ENCODE measurements at places on chromosomes 3 and 15.
A peak's percentile ranks its signal among the peaks of the same experiment; 100 is the strongest.

- no peak for DNase-seq
Observed at GRCh38 chr3:34022147-34022546, 223.7 kb downstream of the PDCD6IP start.

GRCh38 chr15:94327356-94327936, 96.1 kb downstream of the MCTP2 start:
- no peak for DNase-seq

GRCh38 chr3:125054449-125055329, 1.1 kb downstream of the HEG1 start:
- peak; percentile 50 for DNase-seq

DNA sequence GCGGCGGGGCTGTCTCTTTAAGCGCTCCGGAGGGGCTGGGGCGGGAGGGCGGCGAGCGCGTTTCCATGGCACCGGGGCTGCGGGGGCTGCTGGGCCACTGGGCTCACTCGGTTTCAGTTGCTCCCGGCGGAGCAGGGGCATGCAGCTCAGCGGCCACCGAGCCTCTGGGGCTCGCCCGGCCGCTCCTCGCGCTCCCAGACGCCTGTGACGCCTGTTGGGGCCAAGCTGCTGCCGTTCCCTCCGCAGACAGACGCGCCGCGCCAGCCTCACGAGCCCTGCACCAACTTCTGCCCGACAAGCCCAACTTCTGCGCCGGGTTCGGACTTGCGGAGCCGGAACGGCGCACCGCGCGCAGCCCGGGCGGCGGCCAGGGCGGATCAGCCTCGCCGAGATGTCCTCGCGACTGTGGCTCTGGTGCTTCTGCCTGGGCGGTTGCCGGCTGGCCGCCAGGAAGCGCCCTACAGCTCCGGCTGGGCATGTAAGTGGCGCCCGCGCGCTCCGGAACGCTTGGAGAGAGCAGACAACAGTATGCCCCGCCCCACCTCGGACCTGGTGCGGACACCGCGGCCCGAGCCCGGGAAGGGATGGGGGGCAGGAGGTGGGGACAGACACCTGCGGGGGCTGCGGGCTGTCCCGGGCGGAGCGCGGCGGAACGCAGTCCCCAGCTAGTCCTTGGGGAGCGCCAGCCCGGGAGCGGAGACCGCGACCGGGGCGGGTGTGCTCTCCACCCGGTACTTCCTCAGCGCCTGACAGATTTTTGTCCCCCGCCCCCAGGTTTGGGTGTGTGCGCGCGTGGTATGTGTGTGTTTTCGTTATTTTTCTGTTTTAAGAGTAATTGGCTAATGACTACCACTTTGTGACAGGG, 154.1 kb upstream of the GOLIM4 start:
- peak; percentile 82 for DNase-seq

GRCh38 chr3:42539871-42540714, 37.6 kb downstream of the VIPR1 start:
- DNase-seq = no peak

DNA sequence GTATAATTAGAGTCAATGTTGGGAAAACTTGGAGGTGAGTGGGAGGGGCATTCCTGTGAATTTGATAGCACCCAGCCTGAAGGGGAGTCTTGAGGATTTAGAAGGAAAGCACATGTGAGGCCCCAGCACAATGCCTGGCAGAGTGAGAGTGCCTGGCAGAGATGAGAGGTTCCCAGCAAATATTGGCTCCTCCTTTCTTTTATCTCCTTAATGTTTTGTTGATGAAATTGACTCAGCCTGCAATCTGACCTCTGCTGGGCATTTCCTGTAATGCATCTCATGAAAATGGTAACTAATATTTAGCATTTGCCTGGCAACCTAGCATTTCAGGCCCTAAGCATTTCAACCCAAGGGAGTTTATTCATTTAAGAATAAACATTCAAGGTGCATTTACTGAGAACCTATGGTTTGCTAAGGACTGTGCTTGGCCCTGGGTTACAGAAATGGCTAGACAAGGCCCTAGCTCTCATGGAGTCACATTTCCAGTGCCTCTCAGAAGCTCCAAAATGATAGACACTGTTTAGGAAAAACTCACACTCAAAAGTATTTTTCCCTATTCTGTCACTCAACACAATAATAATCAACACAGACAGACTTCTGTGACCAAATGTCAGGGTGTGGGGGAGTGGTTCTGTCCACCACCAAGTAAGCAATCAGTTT, 19.0 kb downstream of the PDHB start:
- DNase-seq = peak; percentile 47

DNA sequence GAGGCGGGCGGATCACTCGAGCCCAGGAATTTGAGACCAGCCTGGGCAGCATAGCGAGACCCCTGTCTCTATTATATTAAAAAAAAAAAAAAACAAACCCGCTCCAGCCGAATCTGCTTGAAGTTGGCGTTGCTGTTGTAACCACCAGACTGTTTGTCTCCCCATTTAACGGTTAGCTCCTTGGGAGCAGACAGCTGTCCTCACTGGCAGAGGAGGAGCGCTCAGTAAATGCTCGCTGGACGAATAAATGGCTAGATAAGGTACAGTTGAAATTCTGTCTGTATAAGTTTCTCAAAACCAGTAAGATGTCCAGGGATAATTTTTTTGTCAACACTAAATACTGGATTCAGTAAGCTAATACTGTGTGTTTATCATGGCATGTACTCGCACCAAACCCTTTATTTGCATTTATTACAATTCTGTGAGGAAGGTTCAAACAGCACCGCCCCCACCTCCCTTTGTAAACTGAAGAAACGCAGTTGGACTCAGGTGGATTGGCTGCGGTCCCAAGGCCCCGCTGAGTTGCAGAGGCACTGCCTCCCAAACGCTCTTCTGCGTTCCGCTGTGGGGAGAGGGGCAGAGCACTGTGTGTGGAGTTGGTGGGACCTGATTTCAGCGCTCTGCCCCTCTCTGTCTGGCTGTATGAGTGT, 1.1 kb downstream of the RCCD1 start:
- DNase-seq = no peak

- DNase-seq = no peak
Observed at GRCh38 chr15:57321485-57321884, 54.8 kb upstream of the CGNL1 start.

- DNase-seq = no peak
Observed at GRCh38 chr3:194971009-194971408, 285.3 kb downstream of the FAM43A start.

DNA sequence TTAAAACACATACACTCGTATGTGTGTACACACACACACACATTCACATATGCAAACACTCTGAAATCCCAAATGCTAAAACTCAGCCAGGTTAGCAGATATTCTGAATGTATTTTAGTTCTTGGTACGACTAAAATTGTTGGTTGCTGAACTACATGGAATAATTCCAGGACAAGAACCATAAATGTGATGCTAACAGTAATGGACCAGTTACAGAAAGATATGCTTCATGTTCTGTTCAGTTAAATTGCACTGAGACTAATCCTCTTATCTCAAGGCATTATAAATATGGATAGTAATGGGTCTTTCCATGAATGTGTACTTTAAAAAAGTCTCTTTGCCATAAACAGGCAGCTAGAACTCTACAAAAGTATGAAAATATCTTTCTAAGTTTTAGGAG, 113.3 kb downstream of the FRMD4B start:
- DNase-seq = no peak

DNA sequence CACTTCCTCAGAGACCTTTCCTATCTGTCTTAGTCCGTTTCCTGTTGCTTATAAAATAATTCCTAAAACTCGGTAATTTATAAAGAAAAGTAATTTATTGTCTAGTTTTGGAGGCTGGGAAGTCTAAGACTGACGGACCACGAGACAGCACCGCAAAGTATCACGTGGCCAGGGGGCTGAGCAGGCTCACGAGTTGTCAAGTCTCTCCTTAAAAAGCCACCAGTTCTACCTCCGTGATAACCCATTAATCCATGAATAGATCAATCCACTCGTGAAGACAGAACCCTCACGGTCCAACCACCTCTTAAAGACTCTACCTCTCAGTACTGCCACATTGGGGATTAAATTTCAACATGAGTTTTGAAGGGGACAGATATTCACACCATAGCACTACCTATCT, 821 bp downstream of the LINS1 start:
- DNase-seq = no peak

Data from right hindlimb (tissue), 1 donor.